ENCODE measurements at places on chromosomes 16 and 17.

DNA sequence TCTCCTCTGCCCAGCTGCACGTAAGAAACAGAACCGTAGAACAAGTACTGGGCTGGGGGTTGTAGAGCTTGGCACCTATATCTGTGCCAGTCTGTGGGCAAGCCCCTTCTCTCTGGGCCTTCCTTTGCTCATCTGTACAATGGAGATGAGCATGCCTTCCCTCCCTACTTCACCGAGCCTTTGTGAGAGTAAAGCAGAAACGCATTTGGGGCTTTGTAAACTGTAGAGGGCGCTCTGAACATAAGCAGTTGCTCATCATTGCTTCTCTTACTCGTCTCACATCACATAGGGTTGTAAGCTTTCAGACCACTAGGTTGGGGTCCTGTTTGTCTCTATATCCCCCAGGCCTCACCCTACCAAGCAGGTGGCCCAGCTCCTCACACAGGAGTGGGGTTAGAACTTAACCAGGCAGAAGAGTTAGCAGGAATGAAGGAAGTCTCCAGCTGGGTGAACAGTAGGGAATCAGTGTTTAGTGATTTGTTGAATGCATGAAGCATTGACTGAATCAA, 15.1 kb downstream of the SAMD14 start:
- DNase-seq = no peak

- DNase-seq = no peak
These were observed 38.2 kb upstream of the LITAF start for GRCh38 chr16:11624636-11625607.

DNA sequence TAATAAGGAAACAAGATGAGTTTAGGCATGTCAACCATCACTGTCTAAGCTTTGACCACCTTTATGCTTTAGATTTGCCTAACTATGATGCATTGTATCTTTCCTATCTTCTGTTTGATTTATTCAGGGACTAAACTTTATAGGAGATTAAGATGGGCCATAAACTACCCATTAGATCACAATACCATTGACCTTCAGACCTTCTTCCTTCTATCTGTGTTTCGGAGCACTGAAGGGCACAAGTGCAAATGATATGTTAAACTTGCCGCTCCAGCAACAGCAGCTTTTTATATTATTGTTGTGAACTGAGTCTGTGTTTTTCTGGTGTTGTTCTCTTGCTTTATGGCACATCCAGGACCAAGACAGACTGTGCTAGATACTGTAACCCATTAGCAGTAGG, 16.6 kb upstream of the ALDH3A2 start:
- DNase-seq = no peak

GRCh38 chr17:50834429-50835300, 721 bp upstream of the WFIKKN2 start:
- DNase-seq = no peak

GRCh38 chr17:15143524-15143923, 121.6 kb downstream of the PMP22 start:
- no peak for DNase-seq

DNA sequence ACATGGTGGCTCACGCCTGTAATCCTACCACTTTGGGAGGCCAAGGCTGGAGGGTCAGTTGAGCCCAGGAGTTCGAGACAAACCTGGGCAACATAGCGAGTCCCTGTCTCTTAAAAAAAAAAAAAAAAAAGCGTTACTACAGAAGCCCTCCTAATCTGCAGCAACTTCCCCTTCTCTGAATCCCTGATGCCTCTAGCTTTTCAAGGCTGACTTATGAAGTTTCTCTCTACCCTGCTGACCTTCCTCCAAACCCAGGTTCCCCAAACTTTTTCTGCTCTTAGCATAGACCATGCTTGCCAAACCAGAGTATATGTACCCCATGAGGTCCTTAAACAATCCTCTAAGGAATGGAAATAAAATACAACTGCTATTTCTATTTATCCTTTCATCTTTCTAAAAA, 16.4 kb downstream of the LYRM1 start:
- no peak for DNase-seq

- no peak for DNase-seq
These were observed 41.1 kb upstream of the TNRC6A start for GRCh38 chr16:24688359-24688758.

DNA sequence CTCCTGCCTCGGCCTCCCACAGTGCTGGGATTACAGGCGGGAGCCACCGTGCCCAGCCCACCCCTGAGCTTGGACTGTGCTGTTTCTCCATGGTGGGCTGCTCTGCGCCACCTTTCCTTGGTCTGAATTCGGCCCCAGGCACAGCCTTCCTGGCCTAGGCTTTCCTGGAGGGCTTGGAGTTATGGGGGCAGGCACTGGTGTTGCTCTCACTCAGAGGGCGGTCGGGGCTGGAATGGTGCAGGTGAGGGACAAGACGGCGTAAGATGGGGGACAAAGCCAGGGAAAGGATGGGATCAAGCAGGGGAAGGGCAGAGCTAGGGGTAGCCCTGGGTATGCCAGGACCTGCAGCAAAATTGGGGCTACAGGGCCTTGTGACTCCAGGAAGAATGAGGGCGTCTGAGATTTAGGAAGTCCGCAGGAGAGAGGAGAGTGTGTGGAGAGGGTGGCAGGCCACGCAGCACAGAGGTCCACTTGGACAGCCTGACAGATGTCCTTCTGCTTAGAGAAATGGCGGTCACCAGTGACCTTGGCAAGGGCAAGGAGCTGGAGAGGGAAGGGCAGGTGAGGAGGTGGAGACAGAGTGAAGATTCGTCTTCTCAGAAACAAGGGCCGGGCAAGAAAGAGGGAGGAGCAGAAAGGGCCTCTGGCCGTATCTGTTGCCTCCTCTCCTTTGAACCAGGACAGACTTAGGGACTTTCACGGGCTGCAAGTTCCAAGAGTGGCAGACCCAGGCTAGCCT, 1.6 kb upstream of the ATP6V0C start:
- DNase-seq = no peak

DNA sequence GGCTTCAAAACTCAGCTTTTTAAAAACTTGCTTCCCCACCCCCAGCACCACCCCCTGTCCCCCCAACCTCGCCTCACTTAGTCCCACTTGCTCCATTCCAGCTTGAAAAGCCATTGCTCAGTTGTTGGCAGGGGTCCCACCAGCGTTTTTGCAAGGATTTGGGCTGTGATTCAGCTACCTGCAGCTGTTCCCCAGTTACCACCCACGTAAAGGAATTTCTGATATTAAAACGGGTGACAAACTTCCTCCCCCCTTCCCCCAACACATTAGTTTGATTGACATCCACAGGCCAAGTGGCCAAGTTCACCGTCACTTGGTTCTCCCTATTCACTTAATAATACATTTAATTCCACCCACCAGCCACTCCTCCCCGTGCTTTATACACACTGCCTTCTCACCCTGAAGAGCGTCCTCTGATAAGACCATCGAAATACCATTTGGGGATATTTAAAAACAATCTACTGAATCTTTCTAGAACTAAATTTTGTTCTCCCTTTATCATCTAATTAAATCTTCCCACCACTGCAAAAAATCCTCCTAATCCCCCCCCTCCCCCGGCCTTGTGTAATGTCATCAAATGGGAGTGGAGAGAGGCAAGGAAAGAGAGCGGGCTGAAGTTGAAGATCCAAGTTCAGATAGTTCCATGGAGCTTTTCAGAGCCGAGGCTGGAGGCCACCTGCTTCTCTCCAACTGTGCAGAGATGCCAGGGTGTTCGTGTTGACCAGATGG, 55.1 kb downstream of the SOX9 start:
- no peak for DNase-seq

DNA sequence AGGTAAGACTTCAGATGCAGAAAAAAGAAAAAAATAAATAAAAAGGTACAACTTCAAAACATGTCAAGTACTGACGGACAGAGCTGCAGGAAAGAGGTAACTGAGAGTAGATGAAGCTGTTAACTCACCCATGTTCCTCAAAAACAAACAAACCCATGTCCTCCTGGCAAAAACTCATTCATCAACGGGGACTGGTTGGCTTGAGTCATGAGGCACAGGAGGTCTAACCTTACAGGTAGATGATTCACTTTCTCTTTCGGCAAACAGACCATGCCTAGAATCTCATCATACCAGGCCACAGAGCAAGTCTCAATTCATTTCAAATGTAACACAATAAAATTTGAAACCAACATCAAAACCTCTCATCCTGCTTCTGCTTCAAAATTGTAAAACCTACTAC, 12.3 kb upstream of the FASN start:
- no peak for DNase-seq

- no peak for DNase-seq
These were observed 12.8 kb downstream of the ADGRG3 start for GRCh38 chr16:57680842-57681375.

- DNase-seq = no peak
These were observed at the start of gene SMTNL2 for GRCh38 chr17:4584101-4584916. TSS of gene SMTNL2 (plus strand) at chr17:4584529. CDS start at chr17:4584606, 77 bp downstream.

- DNase-seq = peak; percentile 89
These were observed 9.2 kb upstream of the TVP23A start for GRCh38 chr16:10827691-10828341.

GRCh38 chr16:67163164-67163998, 1.2 kb upstream of the HSF4 start:
- no peak for DNase-seq

GRCh38 chr17:60421273-60422161, 772 bp upstream of the CHCT1 start:
- no peak for DNase-seq

- DNase-seq = no peak
These were observed 21.3 kb downstream of the CA4 start for GRCh38 chr17:60170835-60171752.

DNA sequence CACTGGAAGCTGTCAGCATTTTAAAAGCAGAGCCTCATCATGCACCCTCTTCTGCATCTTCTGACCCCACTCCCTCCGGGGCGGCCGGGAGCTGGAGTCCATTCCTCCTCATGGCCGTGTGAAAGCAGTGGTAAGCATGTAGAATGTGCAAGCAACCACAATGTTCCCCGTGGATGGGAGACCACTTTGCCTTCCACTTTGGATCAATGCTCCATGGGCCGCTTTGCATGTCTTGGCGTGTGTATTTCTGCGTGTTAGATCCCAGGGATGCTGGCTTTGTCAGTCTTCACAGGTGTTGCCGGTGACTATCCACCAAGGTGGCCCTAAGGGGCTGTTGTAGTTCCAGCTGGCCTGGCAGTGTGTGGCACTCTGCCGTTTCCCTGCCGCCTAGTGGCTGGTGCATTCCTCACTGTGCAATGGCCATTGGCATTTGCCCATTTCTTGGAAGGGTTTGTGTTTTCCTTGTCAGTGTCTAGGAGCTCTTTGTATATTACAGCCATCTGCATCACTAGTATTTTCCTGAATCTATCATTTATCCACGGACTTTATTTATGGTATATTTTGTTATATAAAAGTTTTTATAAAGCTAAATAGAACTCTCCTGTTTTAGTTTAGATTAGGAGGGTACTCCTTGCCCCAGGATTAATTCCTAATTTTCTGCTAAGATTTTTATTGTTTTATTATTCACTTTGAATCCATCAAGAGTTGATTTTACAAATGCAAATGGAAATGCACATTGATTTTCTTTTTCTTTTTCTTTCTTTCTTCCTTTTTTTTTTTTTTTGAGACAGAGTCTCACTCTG, 5.8 kb upstream of the ALDH3A1 start:
- no peak for DNase-seq

- DNase-seq = peak; percentile 55
These were observed 305.2 kb upstream of the IRX3 start for GRCh38 chr16:54591816-54592246.

GRCh38 chr16:75750528-75750927, 24.2 kb upstream of the CPHXL start:
- no peak for DNase-seq

- no peak for DNase-seq
These were observed 4.7 kb downstream of the SLC12A3 start for GRCh38 chr16:56869513-56870275.

DNA sequence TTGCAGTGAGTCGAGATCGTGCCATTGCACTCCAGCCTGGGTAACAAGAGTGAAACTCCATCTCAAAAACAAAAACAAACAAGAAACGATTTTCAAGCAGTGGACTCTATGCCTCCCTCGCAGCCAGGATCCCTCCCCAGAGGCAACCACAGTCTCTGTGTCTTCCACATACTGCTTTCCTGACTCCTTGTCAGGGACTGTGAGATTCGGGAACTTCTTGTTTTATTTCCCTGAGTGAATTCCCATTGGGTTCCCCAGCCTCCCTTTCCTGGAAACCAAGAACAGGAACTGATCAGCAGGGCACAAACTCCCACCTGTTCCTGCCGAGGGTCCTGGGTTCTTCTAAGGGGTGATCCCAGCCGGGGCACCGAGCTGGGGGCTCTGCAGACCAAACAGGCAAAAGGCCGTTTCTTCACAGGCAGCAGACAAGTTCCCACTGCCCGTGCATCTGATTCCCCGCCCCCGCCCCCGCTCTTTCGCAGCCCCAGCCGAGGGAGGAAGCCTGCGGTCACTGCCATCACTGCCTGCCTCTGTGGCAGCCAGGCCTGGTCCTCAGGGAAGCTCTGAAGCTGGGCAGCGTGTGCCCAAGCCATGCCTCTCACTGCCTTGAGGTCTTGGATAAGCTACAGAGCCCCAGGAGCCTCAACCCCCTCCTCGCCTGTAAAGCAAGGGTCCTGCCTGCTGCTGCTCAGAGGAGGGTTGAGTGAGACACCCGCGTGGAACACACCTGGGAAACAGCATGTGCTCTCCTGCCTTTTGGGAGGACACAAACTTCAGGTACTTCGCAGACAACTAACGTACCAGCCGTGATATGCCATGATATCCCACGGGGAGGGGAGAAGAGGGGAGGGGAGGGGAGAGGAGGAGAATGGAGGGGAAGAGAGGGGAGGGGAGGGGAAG, 5.5 kb upstream of the PIEZO1 start:
- DNase-seq = no peak

DNA sequence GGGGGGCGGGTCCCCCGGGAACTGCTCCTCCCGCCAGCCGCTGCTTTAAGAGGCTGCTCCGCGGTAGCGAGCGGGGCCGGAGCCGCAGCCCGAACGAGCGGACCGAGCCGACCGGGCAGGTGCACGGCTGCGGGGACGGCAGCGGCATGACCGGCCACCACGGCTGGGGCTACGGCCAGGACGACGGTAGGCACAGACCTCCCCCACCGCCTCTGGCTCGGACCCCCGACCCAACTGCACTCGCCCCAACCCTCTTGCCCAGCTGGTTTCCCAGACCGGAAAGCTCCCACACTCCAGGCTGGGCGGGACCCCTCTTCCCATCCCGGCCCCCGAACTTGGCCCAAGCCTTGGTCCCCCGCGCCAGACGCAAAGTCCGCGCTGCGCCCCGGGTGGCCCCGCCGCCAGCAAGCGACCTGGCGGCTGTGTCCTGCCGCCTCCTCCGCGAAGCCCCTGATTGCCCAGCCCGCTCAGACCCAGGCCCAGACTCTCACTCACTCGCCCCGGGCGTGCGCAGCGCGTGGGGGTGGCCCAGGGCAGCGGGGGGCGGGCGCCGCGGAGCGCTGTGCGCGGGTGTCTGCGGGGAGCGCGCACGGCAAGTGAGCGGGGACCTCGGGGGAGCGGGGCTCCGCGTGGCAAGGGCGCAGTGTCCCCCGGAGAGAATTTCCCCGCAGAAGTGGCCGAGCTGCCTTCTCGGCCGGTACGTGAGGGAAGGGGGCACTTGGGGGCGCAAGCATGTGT, at the start of gene CA7:
CA7 (plus strand) TSS at position 73 of the 738 bp plus-strand sequence; CDS start at position 147, 74 bp downstream.
- DNase-seq = no peak

- DNase-seq = no peak
These were observed 176.3 kb downstream of the CPPED1 start for GRCh38 chr16:12627394-12627793.

All from vagina (tissue), 2 donors.